ENCODE measurements at places on chromosomes 11 and 22.

DNA sequence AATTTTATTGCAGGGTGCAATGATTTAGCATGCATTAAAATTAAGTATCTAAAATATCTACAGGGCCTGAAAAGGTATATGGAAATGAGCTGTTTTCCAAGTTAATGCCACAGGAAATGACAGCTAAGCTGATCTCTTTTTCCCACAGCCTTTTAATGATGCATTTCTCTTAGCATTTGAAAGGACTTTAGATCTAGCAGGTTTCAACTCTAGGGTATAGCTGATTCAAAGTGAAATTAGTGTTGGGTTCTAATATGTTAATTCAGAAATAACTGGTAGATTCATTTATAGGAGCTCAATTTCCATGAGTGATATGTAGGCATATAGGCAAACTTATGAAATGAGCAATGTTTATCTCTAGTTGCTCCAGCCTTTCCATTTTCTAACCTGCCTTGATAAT is 274.2 kb downstream of the CASP12 start:
- no peak for DNase-seq

DNA sequence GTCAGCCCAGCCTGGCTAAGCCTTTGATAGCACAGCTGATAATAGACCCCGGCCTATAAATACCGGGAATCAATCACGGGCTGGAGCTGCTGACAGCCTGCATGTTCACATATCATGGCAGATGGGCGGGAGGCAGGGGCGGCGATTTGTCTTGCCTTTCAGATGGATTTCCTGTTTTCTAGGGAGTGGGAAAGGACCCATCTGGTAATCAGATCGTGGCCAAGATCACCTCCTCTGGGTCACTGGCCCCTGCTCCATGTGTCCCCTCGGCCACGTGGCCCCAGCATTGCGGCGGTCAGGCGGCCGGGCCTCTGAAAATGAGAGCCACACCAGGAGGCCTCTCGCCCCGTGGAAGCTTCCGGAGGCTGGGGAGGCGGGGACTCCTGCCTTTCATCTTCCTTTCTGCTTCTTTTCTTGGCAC is 36.6 kb downstream of the SMIM38 start:
- DNase-seq, result no peak

- DNase-seq, result no peak
These were observed 12.2 kb downstream of the OR4D9 start for GRCh38 chr11:59523541-59523940.

- no peak for DNase-seq
These were observed 2226.5 kb upstream of the RAG2 start for GRCh38 chr11:38824573-38824972.

DNA sequence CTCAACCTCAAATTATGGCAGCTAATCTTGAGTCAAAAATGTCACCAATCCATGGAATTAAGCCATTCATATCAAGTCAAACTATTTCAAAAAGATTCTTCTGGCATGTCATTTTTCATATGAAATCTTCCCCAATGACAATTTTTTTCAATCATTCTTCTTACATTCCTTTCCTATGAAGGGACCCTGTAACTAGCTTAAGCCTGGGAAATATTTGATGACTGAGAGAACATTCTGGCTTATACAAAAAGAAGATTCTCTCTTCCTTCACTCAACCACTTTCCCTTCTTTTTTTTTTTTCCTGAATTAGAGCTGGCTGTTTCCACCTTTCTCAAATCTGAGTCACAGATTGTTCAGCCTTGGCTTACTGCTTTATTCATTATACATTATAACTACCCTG is 903.7 kb downstream of the FAM181B start:
- no peak for DNase-seq

GRCh38 chr11:68122936-68123539 is 1.9 kb upstream of the CHKA start:
- DNase-seq, result peak; percentile 51

- DNase-seq, result no peak
These were observed 444 bp downstream of the CWF19L2 start for GRCh38 chr11:107457205-107457557.

GRCh38 chr22:46019351-46019750 is 42.4 kb upstream of the WNT7B start:
- DNase-seq, result peak; percentile 1

- DNase-seq, result no peak
These were observed 105.4 kb downstream of the TTC28 start for GRCh38 chr22:28574159-28574788.

GRCh38 chr11:116310698-116311097 is 462.1 kb downstream of the BUD13 start:
- DNase-seq, result no peak

GRCh38 chr11:4181782-4182721 is 87.5 kb downstream of the RRM1 start:
- peak; percentile 86 for DNase-seq

- DNase-seq, result no peak
These were observed 8.3 kb downstream of the RIN1 start for GRCh38 chr11:66328031-66328301.

GRCh38 chr11:13343931-13344717 is 66.5 kb downstream of the BMAL1 start:
- no peak for DNase-seq

DNA sequence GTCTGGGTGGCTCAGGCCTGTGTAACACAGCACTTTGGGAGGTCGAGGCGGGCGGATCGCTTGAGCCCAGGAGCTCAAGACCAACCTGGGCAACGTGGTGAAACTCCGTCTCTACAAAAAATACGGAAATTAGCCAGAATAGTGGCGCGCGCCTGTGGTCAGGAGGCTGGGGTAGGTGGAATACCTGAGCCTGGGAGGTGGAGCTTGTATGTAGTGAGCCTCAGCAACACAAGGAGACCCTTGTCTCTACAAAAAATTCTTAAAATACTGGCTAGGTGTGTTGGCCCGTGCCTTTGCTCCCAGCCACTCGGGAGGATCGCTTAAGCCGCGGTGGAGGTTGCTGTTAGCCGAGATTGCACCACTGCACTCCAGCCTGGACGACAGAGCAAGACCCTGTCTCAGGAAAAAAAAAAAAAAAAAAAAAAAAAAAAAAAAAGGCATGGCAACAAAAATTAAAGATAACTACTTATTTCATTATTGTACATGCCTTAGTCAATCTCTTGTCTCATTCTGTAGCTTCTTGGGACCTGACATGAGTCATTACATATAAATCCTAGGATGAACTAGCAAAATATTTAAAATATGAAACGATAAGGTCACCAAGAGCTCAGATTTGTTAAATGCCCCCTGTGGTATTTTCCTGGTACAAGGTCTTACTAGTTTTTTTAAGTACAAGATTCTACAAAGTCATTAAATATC is 1.1 kb downstream of the TAF1D start:
- no peak for DNase-seq

- no peak for DNase-seq
These were observed 88.8 kb downstream of the MRTFA start for GRCh38 chr22:40547729-40548143.

DNA sequence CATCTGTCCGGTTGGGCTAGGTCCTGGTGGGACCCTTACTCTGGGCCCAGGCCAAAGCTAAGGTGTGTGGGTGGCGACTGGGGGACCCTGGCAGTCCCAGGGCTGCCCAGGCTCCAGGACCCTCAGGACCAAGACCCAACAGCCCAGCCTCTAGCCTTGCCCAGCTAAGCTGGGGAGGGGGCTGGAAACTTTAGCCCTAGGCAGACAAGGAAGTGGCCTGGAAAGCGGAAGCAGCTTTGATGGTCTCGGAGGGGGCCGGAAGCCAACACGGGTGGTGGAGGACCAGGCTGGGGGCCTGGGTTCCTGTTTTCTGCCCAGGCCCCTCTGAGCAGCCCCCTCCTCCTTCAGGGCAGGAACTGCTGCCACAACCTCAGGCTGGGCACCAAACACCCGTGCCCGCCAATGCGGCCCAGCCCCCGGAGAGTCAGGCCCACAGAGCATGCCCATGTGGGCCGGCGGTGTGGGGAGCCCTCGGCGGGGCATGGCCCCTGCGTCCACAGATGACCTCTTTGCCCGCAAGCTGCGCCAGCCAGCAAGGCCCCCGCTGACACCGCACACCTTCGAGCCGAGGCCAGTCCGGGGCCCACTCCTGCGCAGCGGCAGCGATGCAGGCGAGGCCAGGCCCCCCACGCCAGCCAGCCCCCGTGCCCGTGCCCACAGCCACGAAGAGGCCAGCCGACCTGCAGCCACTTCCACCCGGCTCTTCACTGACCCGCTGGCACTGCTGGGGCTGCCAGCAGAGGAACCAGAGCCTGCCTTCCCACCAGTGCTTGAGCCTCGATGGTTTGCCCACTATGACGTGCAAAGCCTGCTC is 2.8 kb downstream of the SIPA1 start:
- no peak for DNase-seq

DNA sequence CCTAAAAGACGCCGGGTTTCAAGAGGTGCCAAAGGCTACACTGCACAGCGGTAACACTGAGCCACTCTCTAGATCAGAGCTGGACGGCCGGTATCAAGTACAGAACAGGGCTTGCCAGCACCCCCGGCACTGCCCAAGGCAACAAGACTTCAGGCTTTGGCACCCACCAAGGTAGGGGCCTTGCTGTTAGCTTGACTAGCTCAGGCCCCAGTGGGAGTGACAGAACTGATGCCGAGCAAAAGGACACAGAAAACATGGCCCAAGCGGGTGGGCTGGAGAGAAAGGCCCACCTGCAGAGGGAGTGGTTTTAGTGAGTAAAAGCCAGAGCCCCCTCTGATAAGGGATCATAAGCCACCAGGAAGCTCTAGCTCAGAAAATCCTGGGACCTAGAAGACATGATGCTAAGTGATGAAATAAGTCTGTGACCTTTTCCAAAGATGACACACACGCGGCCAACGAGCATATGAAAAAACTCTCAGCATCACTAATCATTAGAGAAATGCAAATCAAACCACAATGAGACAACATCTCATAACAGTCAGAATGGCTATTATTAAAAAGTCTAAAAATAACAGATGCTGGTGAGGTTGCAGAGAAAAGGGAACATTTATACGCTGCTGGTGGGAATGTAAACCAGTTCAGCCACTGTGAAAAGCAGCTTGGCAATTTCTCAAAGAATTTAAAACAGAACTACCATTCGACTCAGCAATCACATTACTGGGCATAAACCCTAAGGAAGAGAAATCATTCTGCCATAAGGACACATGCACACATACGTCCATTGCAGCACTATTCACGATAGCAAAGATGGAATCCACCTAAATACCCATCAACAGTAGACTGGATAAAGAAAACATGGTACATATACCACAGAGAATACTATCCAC is 12.9 kb downstream of the EHD1 start:
- no peak for DNase-seq

DNA sequence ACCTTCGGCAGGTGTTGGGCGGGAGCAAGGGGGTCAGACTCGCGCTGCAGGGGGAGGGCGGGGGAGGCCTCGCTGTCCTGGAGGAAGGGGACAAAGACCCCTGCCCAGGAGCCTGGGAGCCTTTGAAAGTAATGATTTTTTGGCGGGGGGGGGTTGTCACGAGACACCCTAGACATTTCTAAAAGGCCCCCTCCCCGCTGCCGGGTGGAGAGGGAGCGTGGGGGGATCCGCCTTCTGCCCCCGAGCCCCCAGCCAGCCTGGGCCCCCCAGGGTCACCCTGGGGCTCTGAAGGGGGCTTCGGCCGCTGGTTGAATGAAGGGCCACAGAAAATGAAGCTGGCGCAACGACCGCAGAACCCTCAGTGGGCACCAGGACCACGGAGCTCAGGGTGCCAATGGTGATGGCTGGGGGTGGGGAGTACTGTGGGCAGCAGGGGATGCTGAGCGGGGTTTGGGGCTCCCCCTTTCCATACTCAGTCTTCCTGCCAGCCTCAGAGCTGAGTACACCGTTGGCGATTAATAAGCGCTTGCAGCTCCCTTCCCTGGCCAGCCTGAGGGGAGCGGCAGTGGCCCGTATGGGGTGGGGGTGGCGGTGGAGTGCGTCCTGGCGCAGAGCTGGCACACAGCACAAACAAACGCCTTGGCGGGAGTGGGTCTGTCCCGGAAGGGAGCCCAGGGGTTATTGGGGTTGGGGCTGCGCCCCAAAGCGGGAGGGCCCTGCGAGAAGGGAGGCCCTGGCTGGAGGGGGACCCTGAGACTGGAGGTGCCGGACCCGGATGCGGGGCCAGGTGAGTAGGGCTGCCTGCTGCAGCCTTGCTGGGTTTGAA is 1.2 kb upstream of the DUSP8 start:
- no peak for DNase-seq

DNA sequence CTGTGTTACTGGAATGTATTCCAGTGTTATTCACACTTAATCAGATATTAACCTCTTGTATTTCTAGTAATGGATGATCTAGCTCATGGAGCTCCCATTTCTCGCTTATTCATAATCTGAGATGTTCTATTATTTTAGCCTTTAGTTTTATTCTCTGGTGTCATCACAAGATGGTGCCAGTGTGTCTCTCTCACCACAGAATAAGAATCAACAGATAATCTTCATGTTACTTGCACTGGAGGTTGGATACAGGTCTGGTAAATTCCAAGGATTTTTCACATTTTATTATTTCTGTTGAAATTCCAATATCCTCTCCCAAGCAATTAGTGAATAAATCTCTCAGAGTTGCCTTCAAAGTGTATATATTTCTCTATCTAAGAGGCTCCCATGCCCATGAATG is 74.6 kb downstream of the CASP12 start:
- DNase-seq, result no peak

DNA sequence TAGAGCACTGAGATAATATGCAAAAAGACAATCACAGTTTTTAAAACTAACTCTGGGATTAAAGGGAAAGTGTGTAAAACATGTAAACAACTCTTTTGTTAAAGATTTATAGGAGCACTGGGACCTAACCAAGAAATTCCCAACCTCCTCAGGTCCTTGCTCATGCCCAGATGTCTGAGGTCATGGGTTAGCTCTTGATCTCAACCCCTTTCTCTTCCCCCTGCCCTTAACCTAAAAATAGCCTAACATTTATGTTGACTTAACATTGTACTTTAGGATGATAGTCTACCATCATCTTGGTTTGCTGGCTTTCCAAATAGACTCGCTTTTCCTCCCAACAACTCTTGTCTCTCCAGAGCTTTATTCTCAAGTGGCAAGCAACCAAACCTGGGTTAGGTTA is 258.2 kb upstream of the FAT3 start:
- DNase-seq, result no peak

DNA sequence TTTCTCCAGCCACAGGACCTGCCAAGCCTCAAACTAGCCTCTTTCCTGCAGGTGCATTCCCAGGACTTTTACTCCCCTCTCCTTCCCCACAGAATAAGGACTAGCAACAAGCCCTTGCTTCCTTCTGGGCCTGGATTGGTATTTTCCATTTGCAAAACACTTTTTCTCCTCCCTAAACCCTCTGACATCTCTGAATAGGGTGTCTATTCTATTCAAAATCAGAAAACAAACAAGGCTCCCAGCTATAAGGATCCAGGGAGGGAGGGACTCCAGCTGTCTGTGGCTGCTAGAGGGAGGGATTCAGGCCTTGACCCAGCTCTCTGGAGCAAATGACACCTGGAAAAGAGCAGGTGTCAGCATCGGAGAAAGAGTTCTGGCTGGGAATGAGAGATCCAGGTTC is 168.5 kb upstream of the BDNF start:
- DNase-seq, result no peak

All from right lobe of liver (tissue), 6 donors.